ENCODE measurements at places on chromosomes 6 and 20.

DNA sequence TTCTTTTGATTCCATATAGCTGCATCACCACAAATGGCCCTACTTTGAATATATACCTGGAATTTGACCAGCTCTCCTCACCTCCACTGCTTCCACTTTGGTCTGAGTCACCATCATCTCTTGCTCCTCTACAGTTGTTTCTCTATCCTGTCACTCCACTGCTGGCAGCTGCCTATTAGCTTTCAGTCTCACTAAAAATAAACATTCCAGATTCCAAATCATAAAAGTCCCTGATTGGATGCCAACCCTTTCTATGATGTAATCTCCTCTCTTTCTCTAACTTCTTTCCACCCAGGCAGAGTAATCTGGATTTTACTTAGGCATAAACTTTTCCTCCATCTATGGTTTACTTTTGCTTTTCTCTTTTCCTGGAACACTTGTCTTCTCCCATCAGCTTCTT lies 49.1 kb downstream of the RFPL4B start:
- ATAC-seq: no peak

DNA sequence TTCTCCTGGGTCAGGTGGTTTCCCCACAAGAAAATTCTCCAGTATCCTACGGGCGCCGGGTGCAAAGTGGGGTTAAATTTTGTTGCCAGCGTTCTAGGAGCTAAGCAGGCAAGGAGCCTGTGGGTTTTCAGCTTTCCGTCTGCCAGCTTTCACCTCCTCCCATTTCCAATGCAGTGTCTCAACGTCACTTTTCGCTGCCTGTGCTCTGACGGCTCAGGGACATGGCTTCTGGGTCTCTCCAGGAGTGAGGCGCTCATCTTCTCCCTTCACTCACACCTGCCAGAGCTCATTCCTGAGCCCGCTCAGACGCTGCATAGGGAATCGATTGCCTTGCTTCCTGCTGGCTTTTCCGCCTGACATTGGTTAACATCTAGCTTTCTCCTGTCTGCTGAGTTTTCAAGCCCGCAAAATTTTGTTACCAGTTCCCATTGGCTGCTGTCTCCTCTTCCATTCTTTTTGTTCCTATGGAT lies 7.3 kb upstream of the NAA20 start:
- no peak for ATAC-seq

GRCh38 chr6:150936021-150936555 lies 70.6 kb downstream of the MTHFD1L start:
- no peak for ATAC-seq

GRCh38 chr6:45415788-45416518 lies 38.2 kb upstream of the SUPT3H start:
- ATAC-seq: no peak

DNA sequence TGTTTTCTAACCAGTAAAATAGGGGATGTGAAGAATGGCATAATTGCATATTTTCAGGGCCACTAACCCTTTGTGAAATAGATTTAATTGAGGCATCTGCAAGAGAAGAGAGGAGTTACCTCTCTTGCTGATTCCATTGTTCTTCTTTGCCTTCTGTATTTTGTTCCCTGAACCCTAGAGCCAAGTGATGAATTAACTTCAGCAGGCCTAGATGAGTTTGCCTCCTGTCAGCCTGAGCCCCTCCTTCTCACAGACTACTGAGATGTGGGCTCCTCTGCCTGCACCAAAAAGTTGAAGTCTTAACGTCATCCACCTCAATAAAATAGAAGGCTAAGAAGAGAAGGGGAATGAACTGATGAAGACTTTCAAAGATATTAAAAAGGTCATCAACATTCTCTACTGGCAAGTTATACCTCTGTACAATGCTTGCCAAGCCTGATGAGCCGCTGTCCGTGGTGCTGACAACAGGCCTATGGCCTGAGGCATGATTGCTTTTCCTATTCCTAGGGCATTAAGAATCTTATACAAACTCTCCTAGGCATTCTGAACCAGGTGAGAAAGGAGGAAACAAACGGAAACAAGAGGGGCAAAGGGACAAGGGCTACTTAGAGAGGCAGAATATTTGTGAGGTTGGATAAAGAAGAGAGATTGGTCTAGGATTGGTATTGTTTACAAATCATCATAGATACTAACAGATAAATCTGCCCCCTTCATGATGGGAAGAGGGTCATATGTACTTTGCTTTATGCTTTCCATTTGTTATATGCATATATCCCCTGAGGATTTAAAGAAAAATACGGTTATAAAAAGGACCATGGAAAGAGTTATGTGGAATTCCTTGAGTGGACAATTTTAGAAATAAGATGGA lies 46.8 kb downstream of the CD24 start:
- peak; percentile 63 for ATAC-seq

DNA sequence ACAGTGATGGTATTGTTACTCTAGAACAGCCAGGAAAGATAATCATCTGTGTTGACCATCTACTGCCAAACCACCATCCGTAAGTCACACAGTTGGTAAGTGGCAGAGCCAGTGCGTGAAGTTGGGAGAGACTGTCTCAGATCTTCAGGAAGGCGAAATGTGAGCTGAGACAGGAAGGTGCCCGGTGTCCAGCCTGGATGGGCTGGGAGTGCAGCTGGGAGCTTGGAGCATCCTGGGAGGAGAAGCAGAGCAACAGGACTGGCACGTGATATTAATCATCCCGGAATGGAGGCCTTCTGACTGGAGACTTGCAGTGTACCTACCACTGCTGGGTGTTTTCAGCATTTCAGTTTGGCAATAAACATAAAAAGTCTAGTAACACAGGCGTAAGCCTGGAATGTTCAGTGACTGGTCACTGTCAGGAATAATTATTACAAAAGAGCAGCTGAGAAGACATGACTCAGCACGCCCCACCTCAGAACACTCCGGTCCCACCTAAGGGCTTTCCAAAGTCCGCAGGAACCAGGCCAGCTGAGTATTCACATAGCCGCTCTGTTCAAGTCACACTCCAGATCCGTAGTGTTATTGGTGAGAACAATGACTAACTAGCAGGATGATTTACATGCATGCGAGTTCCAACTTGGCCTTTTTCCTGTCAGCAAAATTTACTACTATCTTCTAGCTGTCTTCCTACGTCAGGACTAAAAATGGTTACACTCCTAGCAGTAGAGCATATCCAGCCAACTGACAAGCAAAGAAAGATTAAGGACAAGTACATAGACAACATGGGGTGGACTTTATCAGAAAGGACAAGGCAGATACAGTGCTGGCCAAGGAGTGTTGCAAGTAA lies 45.1 kb upstream of the PNRC1 start:
- ATAC-seq: peak; percentile 95

- ATAC-seq: no peak
Observed at GRCh38 chr6:85343428-85343827, 106.5 kb upstream of the NT5E start.

DNA sequence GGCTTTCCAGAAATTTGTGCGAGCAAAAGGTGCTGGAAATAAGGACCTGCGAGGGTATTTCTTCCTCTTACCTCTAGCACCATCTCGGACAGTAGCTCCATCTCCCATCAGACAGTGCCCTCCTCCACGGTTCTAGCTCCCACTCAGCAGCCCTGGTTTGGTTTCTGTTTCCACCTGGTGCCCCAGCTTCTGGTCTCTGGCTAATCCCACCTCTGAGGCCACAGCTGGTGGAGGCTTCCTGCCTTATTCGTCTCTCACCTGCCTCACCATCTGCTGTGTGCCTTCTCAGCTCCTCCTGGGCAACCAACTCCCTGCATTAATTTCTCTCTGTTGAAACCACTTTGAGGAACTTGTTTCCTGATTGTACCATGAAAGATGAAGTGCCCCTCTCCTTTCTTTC lies 162.4 kb upstream of the CDYL start:
- no peak for ATAC-seq

DNA sequence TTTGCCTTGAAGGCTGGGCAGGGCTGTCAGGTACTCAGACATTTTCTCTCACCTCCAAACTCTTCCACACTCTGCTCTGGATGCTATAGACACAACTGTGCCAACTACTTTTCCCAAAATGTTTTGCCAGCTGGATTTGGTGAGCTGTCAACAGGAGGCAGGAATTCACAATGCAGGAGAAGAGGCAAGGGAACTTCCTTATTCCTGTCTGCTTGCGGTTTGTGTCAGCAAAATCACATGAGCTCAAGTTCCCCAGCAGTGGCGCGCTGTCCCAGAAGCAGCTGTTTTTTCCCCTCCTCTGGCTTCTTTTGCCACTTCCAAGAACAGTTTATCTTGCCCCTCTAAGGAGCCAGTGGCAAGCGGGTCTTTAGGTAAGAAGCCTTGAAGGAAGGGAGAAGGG lies 608.2 kb downstream of the PRKN start:
- ATAC-seq: no peak

GRCh38 chr20:4225745-4226144 lies 210.4 kb upstream of the RNF24 start:
- no peak for ATAC-seq

- peak; percentile 10 for ATAC-seq
Observed at GRCh38 chr6:131782764-131783163, 25.1 kb upstream of the ENPP1 start.

GRCh38 chr6:35626401-35626800 lies 62.3 kb downstream of the FKBP5 start:
- no peak for ATAC-seq

GRCh38 chr20:14925300-14925699 lies 587.9 kb upstream of the FLRT3 start:
- no peak for ATAC-seq

- no peak for ATAC-seq
Observed at GRCh38 chr6:30136570-30137286, 788 bp downstream of the TRIM40 start.

- peak; percentile 66 for ATAC-seq
Observed at GRCh38 chr6:31652925-31653724, 664 bp upstream of the BAG6 start.

GRCh38 chr20:3433744-3434143 lies 26.3 kb upstream of the DNAAF9 start:
- ATAC-seq: no peak

- ATAC-seq: peak; percentile 22
Observed at GRCh38 chr6:163661272-163661671, 246.8 kb downstream of the QKI start.

DNA sequence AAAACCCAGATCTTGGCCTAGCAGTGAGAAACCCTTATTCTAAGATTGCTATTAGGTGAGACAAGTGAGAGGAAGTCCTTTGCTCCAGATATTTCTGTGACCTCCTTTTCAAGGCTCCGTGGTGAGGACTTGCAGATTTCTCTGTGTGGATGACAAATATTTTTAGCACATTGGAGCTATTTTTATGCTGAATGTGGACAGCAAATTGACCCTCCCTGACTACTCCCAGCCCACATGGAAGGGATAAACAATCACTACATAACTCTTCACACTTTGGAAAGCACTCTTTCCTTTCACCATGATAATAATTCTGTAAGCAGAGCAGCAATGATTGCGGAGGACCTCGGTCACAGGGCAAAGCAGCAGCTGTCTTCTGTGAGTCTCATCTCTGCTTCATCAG lies 88.0 kb upstream of the ADGRF1 start:
- ATAC-seq: no peak

DNA sequence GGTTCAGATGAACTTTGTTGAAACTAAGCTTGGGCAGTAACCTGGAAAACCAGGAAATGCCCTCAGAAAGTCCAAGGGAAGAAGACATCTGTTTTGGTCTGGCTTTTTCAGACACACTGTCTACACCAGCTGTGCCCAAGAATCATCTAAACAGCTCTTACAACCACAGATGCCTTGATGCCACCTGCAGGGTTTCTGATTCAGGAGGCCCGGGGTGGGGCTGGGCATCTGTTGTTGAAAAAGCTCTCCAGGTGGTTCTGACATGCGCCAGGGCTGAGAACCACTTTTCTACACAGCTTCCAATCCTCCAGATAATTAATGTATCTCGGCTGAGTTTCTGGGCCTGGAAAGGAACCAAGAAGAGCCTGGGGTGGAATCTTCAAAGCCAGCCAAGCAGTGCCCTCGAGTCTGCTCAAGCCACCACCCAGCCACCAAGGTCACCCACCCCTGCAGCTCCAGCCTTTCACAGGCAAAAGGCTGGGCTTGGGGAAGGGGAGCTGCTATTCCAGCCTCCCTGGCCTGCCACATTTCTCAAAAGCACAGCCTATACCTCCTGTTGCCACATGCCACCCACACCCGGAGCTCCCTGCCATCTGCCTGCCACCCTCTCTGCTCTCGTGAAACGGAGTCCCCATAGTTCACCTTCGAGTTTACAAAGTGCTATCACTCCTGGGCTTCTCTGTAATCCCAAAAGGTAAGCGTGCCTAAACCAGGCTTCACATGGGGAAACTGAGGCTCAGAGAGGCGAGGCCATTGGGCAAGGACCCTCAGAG lies 9.4 kb downstream of the MDGA1 start:
- ATAC-seq: no peak

- no peak for ATAC-seq
Observed at GRCh38 chr6:24972311-24972958, 36.7 kb upstream of the RIPOR2 start.

GRCh38 chr20:33130568-33131061 lies 37.3 kb upstream of the BPIFA2 start:
- peak; percentile 95 for ATAC-seq

DNA sequence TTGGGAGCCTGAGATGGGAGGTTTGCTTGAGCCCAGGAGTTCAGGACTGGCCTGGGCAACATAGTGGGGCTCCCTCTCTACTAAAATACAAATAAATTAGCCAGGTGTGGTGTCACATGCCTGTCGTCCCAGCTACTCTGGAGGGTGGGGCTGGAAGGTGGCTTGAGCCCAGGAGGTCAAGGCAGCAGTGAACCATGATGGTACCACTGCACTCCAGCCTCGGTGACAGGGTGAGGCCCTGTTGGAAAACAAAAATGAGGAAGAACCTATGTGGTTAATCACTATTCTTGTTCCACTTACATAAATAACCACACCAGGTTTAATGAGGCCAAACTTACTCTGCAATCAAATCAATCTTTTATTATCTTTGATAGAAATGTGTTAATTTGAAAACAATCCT lies 5.4 kb downstream of the PPDPF start:
- ATAC-seq: peak; percentile 21

GRCh38 chr6:148530976-148531375 lies 188.3 kb downstream of the SASH1 start:
- ATAC-seq: no peak

DNA sequence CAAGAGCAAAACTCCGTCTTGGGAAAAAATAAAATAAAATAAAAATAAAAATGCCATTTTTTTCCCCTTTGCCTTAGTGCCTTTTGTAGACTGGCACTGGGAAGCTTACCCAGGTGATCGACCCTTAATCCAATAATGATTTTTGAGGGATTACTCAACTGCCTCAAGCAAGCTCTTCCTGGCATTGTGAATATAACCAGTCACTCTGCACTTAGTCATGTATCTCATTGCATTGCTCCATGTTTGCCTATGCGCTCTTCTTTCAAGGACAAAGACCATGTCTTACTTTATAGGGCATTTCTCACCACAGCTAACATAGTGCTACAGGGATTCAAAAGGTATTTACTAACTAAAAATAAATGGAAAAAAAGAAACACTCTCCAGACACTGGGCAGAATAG lies 13.0 kb downstream of the GFOD1 start:
- ATAC-seq: peak; percentile 77

- peak; percentile 69 for ATAC-seq
Observed at GRCh38 chr6:1787894-1788293, 178.2 kb downstream of the FOXC1 start.
